ENCODE measurements at places on chromosomes 6 and 20.

- DNase-seq: no peak
Measured at GRCh38 chr20:11716945-11717248, 200.8 kb upstream of the BTBD3 start.

- no peak for DNase-seq
Measured at GRCh38 chr6:15254070-15254975, 8.5 kb downstream of the JARID2 start.

DNA sequence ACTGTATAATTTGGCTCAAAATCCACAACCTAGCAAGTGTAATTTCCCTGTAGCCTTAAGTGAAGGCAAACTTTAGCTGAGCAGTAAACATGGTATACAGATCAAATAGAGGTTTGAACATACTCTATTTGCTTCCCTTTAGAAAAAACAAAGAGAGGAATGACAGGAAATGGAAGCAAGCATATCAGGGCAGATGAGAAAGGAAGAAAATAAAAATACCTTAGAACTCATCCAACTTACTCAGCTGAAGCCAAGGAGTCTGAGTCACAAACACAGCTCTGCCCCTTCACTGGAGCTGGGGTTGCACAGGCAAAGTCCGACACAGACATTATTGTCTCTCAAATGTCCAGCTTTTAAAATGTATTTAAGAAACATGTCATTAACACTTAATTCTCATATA, 379.9 kb upstream of the IRAK1BP1 start:
- no peak for DNase-seq

DNA sequence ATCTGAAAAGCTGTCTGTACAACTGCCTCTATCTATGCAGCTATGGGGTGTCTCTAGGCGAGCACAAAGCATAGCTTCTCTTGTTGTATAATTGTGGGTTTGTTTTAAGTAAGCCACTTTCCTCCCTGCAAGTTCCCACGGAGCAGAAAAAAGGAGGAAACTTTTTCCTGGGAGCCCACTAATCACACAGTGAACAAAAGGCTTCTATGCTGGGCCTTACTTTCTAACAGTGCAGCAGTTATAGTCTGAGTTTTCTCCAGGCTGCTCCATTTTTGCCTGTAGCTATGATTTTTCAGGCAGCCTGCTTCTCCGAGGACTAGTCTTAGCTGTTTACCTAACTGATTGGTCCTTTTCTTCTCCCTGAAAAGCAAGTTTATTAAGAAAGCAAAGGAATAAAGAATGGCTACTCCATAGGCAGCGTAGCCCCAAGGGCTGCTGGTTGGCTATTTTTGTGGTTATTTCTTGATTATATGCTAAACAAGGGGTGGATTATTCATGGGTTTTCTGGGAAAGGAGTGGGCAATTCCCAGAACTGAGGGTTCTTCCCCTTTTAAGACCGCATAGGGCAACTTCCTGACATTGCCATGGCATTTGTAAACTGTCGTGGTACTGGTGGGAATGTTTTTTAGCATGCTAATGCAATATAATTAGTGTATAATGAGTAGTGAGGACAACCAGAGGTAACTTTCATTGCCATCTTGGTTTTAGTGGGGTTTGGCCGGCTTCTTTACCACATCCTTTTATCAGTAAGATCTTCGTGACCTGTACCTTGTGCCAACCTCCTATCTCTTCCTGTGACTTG, 84.3 kb downstream of the OPRM1 start:
- no peak for DNase-seq

GRCh38 chr6:168292826-168293225, 26.8 kb downstream of the DACT2 start:
- DNase-seq: no peak

- no peak for DNase-seq
Measured at GRCh38 chr6:154306696-154307095, 49.9 kb downstream of the IPCEF1 start.

- DNase-seq: no peak
Measured at GRCh38 chr20:24452498-24453127, 16.8 kb upstream of the SYNDIG1 start.

DNA sequence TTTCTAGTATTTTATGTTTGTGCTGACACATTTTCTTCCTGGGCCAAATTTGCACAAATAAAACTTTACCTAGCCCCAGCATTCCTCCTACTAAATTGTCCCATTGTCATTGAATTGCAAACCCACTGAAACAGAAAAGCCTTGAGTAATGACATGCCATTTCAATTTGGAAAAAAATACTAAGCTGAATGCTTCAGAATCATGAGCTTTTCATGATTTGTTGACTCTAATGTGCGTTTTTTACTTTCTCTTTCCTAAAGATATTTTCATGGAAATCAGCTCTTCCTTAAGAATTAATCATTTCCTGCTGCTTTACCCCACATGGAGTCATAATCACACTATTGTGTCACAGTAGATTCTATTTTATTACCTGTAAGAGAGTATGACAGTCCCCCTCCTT, 47.4 kb downstream of the TRDN start:
- no peak for DNase-seq
